ENCODE measurements at places on chromosomes 12 and 14. TPM values are rescaled to one million over a fixed set of nuclear protein-coding genes. Genes with fewer than 3 reads are reported as not detected.

The C12orf54 gene
- not detected for total RNA-seq

The OR6C2 gene
- not detected for total RNA-seq

The CLEC1B gene
- not detected for total RNA-seq

The CHD8 gene
- 37.2 TPM for total RNA-seq

The B4GALNT1 gene
- total RNA-seq = 5.8 TPM
